ENCODE measurements at places on chromosomes 1 and 21. TPM values are rescaled to one million over a fixed set of nuclear protein-coding genes. Genes with fewer than 3 reads are reported as not detected.

The MROH9 gene
- not detected for total RNA-seq

The AUNIP gene
- total RNA-seq, result 1.2 TPM

The KRTAP7-1 gene
- total RNA-seq, result not detected

The TGFB2 gene
- 237 TPM for total RNA-seq

The LRRC42 gene
- 42.2 TPM for total RNA-seq

- no peaks in the 10 kb centered on the region for H3K27me3 ChIP-seq
- peaks cover 25% of the 10 kb centered on the region for H3K4me1 ChIP-seq
- H3K36me3 ChIP-seq, result no peaks in the 10 kb centered on the region
- no peak overlapping the region for H3K4me3 ChIP-seq
- DNase-seq, result no peak
Observed at GRCh38 chr1:30758785-30759380, 1.3 kb upstream of the LAPTM5 start.

GRCh38 chr1:245715970-245716369, 561.2 kb downstream of the KIF26B start:
- no peaks in the 10 kb centered on the region for H3K27me3 ChIP-seq
- peaks cover 3% of the 10 kb centered on the region for H3K36me3 ChIP-seq
- H3K27ac ChIP-seq, result no peak overlapping the region
- peaks cover 12% of the 10 kb centered on the region for H3K4me1 ChIP-seq
- DNase-seq, result no peak

GRCh38 chr1:218390618-218391017, 45.5 kb downstream of the TGFB2 start:
- peaks cover 80% of the 10 kb centered on the region for H3K4me1 ChIP-seq
- peaks cover 6% of the 10 kb centered on the region for H3K36me3 ChIP-seq
- no peak for DNase-seq
- peak overlapping the region; percentile 67 for H3K27ac ChIP-seq
- peak overlapping the region; percentile 5 for H3K4me3 ChIP-seq

DNA sequence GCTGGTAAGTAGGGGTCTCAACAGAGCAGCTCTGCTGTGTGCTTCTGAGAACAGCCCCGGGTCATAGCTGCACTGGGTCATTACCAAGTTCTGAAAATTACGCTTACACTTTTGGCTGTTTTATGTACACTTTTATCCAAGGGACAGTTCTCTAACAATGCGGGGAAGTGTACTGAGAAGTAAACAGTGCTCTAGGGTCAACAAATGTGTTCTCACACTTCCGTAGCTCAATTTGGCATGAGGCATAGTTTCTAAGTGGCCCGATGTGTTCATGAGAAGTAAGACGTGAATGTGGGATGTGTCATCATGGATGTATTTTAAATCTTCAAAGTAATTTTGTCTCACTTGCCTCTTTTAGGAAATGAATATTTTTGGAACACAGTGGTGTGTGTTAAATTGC, 10.9 kb upstream of the VAMP3 start:
- no peak overlapping the region for H3K27ac ChIP-seq
- H3K36me3 ChIP-seq, result no peaks in the 10 kb centered on the region
- no peak for DNase-seq
- no peaks in the 10 kb centered on the region for H3K4me1 ChIP-seq
- H3K27me3 ChIP-seq, result no peaks in the 10 kb centered on the region

GRCh38 chr1:32400876-32401631, 6.8 kb upstream of the BSDC1 start:
- no peak for DNase-seq
- H3K27me3 ChIP-seq, result no peaks in the 10 kb centered on the region
- no peaks in the 10 kb centered on the region for H3K36me3 ChIP-seq
- peaks cover 8% of the 10 kb centered on the region for H3K4me1 ChIP-seq

DNA sequence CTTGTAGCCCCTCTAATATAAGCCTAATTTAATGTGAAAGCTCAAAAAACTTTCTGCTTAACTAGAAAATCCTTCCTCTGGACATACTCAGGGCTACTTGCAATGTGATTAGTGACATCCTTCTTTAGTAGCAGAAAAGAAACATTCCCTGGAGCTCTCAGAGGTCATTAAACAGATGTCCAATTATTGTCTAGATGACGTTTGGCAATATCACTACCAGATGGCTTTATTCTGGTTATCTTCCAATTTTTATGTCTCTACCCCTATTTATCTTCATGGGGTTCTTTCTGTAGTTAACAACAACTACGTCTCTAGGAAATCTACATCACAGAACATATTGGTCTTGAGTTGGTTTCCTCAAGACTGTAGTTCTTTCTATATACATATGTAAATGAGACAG, 44.2 kb downstream of the CTH start:
- no peak overlapping the region for H3K27ac ChIP-seq
- no peaks in the 10 kb centered on the region for H3K4me1 ChIP-seq
- H3K4me3 ChIP-seq, result no peak overlapping the region
- DNase-seq, result no peak
- H3K36me3 ChIP-seq, result no peaks in the 10 kb centered on the region
- no peaks in the 10 kb centered on the region for H3K27me3 ChIP-seq

All from chondrocyte (in vitro differentiated cells).